ENCODE measurements at places on chromosomes 4 and X. TPM values are rescaled to one million over a fixed set of nuclear protein-coding genes. Genes with fewer than 3 reads are reported as not detected.
A peak's percentile ranks its signal among the peaks of the same experiment; 100 is the strongest.

DNA sequence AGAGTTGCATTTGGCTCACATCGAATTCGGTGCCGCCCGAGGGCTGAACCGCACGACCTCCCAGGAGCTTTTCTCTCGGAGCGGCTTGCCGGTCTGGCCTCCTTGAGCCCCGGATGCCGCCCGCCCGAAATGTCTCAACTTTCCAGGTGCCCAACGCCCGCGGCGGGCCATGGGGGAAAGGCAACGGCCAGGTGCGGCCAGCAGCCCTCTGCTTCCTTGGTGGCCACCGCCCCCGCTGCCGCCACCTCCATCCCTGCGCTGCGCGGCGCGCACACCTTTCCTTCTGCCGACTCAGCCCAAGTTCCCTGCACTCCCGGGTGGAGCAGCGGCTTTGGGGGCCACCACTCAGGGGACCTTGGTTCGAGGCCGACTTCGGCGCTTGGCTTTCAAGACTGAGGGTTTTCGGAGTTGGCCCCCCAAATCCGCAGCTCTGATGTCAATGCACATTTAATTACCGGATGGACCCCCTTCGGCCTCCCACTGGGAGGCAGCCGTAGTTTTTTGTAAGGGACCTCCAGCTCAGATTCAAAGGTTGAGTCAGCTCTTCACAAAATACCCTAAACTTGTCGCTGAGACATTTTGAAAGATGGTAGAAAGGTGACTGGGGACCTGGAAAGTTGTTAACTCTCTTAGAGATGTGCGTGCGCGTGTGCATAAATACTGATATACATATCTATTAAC, 1.1 kb downstream of the AFF2 start:
- H3K4me3 ChIP-seq = peak overlapping the region; percentile 73
- peak; percentile 37 for DNase-seq
- peaks cover 2% of the 10 kb centered on the region for H3K27me3 ChIP-seq
- H3K36me3 ChIP-seq = no peaks in the 10 kb centered on the region

- H3K27me3 ChIP-seq = peaks cover 1% of the 10 kb centered on the region
- no peaks in the 10 kb centered on the region for H3K36me3 ChIP-seq
- no peak for DNase-seq
Measured at GRCh38 chrX:41931591-41931990, 8.2 kb upstream of the CASK start.

FUNDC1 gene
- 12.4 TPM for total RNA-seq

DNAAF6 gene
- total RNA-seq = not detected

Measured in activated CD4-positive, alpha-beta T cell treated with anti-CD3 and anti-CD28 coated beads for 36 hours (primary cell).